ENCODE measurements at places on chromosomes 11 and 22.

GRCh38 chr11:790721-791564 lies 1.1 kb upstream of the CEND1 start:
- no peak for DNase-seq

GRCh38 chr11:11478687-11479086 lies 125.6 kb upstream of the CSNK2A3 start:
- no peak for DNase-seq

GRCh38 chr22:33529424-33530113 lies 390.7 kb downstream of the LARGE1 start:
- no peak for DNase-seq

- DNase-seq, result no peak
Observed at GRCh38 chr11:2694495-2694894, 5.3 kb downstream of the KCNQ1OT1 start.

GRCh38 chr22:23196165-23196564 lies 15.9 kb downstream of the BCR start:
- DNase-seq, result no peak
